ENCODE measurements at places on chromosomes 1 and 21. TPM values are rescaled to one million over a fixed set of nuclear protein-coding genes. Genes with fewer than 3 reads are reported as not detected.

DNA sequence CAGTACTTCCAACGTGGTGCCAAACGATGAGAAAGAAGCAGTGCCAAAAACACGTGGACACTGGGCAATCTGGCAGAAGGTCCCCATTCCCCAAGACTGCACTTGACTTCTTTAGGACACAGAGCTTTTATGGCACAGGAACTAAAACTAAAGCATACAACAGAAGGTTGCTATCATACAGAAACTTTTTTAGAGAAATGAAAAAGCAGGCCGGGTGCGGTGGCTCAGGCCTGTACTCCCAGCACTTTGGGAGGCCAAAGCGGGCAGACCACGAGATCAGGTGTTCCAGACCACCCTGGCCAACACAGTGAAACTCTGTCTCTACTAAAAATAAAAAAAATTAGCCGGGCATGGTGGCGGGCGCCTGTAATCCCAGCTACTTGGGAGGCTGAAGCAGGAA, 43.0 kb downstream of the GNB1 start:
- H3K27ac ChIP-seq: peak overlapping the region; percentile 29
- no peak overlapping the region for H3K4me3 ChIP-seq
- no peaks in the 10 kb centered on the region for H3K27me3 ChIP-seq
- H3K4me1 ChIP-seq: peaks cover 28% of the 10 kb centered on the region
- no peak for DNase-seq
- peaks cover 11% of the 10 kb centered on the region for H3K36me3 ChIP-seq

- H3K27ac ChIP-seq: no peak overlapping the region
- peaks cover 41% of the 10 kb centered on the region for H3K27me3 ChIP-seq
- no peaks in the 10 kb centered on the region for H3K36me3 ChIP-seq
- H3K4me1 ChIP-seq: peaks cover 31% of the 10 kb centered on the region
- no peak for DNase-seq
Observed at GRCh38 chr1:209675565-209676154, 448 bp downstream of the G0S2 start.

DNA sequence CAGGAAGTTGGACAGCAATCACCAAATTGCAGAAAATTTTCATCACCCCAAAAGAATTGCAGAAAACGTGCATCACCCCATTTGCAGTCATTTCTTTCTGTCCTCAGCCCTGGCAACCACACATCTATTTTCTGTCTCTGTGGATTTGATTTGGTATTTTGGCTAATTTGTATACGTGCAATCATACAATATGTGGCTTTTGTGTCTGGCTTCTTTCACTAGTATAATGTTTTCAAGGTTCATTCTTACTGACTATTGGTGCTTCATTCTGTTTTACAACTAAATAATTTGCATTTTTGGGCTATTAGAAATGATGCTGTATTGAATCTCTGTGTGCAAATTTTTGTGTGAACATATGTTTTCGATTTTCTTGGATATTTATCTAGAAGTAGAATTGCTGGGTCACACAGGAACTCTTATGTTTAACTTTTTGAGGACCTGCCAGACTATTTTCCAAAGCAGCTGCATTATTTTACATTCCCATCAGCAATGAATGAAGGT, 24.8 kb upstream of the PRDM2 start:
- H3K4me3 ChIP-seq: no peak overlapping the region
- DNase-seq: no peak
- H3K4me1 ChIP-seq: no peaks in the 10 kb centered on the region
- no peaks in the 10 kb centered on the region for H3K27me3 ChIP-seq
- no peak overlapping the region for H3K27ac ChIP-seq

DNA sequence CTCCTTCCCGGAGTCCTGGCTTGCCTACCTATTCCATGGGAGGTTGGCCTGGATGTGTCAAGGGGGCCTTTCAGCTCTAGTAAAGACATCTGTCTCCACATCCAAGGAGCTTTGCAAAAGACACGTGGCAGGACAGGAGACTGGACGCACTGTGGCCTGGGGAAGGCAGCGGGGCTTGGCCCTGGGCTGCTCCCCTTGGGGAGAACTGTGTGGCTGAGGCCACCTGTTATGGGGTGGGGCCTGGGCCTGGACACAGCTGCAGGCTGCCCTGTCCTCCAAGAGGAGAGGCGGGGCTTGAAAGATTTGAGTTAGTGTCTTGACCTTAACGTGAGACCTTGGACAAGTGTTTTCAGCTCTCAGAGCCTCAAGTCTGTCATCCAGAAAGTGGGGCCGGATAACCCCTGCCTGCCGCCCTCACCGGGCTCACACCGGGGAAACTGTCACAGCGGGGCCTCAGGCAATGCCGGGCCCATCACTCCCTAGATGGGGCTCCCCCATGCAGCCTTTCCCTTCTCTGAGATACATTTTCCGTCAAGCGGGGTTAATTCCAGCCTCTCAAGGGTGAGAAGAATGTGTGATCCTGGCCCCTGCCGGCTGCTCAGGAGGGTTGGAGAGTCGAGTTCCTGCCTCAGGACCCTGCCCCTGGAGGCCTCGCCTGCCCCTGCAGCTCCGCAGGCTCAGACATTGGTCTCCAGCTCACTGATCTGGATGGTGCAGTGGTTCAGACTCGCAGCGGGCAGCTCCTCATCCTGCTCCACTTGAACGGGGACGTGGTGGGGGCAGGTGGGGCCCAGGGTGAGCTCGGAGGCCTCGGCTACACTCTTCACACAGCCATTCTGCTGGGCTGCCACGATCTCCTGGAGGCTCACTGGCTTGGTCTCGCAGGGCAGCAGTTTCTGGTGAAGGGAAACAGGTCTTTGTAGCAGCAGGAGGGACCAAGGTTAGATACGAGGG, 25.6 kb downstream of the PODN start:
- H3K27ac ChIP-seq: no peak overlapping the region
- H3K4me1 ChIP-seq: peaks cover 82% of the 10 kb centered on the region
- H3K36me3 ChIP-seq: no peaks in the 10 kb centered on the region
- H3K4me3 ChIP-seq: peak overlapping the region; percentile 57

- no peak overlapping the region for H3K4me3 ChIP-seq
- H3K36me3 ChIP-seq: no peaks in the 10 kb centered on the region
- H3K27ac ChIP-seq: no peak overlapping the region
- no peaks in the 10 kb centered on the region for H3K4me1 ChIP-seq
Observed at GRCh38 chr21:46128106-46128932, 27.1 kb downstream of the FTCD start.

DNA sequence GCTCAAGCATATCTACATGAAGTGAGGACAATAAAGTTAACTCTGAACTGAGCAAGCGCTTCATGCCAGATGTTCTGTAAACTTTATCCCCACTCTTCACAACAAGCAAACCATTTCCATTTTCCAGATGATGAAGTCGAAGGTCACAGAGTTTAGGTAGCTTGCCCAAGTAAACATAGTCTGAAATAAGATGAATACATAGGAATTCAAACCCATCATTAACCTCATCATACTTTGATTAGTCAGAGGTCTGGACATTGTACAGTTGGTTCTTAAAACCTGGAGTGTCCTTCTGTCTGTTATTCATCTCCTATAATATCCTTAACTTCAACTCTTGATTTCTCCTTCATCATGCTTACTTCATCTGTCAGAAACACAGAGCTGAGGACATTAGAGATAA, 180.3 kb upstream of the C8B start:
- H3K27me3 ChIP-seq: no peaks in the 10 kb centered on the region
- no peak for DNase-seq
- H3K4me3 ChIP-seq: no peak overlapping the region

The PTPRC gene
- not detected for total RNA-seq

The BNIPL gene
- 0.40 TPM for total RNA-seq

Data from HepG2 (cell line).